GM23338 (cell line): ENCODE measurements at places on chromosomes 2 and 18.

DNA sequence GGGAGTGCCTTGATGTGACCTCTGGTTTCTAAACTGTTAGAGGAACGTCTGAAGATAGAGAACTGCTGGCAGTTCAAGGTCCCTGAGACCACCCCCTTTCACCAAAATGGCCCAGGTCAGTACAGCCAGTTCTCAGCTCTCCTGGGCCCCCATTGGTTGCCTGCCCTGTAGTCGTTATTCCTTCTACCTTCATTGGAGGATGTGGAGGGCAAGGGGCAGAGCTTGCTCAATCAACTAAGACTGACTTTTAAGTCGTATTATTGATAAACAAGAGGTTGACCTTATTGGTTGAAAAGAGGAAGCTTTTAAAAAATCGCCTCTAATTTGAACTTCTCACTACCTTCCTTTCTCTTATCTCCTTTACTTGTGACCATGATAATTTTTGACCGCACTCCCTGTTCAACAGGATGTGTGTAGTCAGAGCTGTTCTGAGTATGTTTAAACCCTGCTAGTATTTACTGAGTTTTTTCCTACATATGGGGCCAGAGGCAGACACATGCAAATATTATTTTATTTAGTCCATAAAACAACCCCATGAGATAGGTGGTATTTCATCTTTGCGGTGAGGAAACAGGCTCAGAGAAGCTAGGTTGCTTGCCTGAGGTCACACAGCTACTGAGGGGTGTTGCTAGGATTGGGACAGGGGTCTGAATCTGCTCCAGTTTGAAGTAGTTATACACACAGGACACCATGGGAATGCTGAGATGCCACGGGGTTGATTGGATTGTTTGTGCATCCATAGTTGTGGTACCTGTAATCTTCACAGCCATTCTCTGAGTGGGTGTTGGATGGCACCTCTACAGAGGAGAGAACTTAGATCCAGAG, 65.9 kb downstream of the TMEM247 start:
- no peak for DNase-seq

GRCh38 chr18:13147130-13147529, 71.4 kb upstream of the LDLRAD4 start:
- DNase-seq: no peak

GRCh38 chr18:75377926-75378325, 49.6 kb downstream of the SMIM21 start:
- no peak for DNase-seq

DNA sequence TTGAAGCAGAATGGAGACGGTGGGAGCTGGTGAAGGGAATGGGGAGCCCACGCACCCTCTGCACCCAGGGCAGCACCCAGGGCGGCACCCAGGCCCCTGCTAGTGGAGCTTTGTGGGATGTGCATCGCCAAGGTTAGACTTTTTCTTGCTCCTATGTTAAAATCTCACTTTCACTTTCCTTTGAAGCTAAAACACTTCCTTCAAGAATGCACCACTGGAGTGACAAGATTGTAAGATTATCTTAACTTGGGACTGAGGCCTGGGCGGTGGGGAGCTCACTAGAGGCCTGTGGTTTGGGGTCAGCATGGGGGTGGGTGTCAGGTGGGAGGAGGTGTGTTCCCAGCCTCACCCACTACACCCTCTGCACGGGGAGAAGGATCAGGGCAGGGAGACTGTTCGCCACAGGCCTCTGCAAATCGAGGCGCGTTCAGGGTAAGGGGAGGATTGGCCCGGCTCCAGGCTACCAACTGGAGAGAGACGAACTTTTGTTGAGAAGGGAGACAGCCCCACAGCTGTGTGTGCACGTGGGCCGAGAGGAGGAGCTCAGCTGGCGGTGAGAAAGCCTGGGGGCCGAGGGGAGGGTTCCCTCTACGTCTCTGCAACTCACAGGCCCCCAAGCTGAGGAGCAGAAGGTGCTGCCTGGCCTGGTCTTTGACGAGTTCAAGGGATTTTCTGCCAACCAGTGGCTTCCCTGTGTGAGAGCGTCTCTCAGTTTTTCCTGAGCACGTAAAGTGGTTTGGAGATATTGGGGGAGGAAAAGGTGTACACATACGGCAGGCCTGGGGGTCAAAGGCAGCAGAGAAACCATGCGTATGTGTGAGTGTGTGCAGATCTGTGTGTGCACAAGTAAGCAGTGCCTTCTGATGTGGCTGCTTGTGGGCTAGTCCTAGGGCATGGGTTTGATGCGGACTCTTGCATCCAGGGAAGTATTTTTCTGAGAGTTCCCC, 147.7 kb downstream of the KLHL29 start:
- no peak for DNase-seq

GRCh38 chr2:112001136-112001715, 53.8 kb upstream of the TMEM87B start:
- no peak for DNase-seq

GRCh38 chr2:46850742-46851141, 64.9 kb downstream of the MCFD2 start:
- DNase-seq: no peak

GRCh38 chr2:161243905-161244304, 64.3 kb upstream of the PSMD14 start:
- peak; percentile 40 for DNase-seq

DNA sequence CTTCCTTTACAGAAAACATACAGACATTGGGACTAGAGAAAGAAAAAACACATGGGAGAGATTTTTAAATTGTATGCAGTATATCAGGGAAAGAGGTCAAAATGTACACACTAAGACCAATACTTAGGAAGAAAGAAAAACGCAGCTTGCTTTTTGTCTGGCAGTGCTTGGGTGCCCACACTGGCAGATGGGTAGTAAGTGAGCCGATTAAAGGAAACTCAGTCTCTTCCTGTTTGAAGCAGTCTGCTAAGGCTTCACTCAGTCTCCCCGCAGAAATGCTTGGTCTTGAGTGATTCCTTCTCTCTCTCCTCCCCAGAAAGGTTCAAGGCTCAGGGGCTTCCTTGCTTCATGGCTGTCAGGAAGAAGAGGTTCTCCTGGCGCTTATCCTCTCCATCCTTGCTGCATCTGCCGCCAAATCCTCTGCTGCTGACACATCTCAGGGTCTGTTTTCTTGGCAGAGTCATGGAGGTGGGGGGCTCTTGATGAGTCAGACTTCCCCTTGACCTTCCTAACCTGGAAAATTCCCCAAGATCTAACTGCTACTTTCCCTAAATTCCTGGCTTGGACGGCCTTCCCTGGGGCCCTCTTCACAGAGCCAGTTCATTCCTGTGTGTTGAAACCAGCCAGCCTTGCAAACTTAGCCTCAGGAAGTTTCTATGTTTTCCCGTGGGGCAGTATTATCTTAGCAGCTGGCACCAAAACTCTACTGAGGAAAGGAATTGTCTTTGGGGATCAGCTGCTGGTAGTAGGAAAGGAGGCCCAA, 10.5 kb upstream of the TMSB10 start:
- DNase-seq: no peak
